ENCODE measurements at places on chromosomes 3 and 15.

- DNase-seq = no peak
Observed at GRCh38 chr3:66394753-66395249, 106.0 kb downstream of the LRIG1 start.

GRCh38 chr3:42254566-42254965 is 11.4 kb downstream of the CCK start:
- DNase-seq = no peak

DNA sequence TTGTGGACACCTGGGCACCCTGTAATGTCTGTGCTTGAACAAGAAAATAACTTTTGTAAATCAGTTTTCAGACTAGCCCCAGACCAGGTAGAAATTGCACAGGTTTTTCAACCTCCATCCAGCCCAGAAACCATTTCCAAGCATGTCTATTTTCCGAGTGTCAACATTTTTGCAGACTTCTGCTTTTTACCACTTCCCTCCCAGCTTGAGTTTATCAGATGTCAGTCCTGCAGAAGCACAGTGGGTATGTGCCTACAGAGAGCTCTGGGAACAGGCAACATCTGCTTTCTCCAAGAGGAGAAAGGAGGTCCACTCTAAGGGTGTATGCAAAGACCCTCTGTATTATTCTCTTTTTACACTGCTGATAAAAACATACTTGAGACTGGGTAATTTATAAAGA is 83.9 kb downstream of the LRRK1 start:
- no peak for DNase-seq

DNA sequence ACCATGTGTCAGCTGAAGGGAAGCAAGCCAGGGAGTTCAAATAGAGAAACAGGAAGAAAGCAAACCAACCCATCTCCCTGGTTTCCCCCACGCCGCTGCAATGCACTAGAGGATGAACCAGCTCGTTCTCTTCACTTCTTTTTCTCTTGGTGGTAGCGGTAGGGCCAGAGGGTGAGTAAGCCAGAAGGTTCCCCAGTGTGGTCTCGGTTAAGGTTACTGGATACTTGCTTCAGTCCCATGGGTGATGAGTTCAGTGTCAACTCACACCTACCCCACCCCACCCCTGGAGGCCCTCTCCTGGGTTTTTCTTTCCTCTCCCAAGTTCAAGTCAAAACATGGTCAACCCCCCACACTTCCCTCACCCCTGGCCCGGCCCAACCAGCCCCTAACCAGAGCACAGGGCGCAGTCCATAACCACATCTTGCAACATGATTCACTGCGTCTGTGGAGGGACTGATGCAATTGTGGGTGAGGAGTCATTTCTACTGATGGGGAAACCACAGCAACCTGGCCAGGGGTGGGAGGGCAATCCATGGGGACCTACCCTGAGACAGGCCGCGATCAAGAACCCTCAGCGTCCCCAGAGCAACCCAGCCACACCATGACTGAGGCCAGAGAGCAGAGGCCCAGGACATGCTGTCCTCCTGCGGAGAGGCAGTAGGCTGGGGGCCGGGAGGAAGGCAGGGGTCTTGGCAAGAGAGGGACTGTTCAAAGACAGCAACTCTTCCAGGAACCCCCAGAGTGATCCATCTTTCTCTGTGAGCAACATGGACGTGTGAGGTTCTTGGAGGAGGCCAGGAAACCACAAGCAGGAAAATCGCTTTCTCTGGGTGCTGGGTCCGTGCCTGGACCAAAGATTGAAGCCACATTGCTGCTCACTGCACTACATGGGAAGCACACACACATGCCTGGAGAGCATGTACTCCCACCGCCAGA is 276.6 kb downstream of the UACA start:
- no peak for DNase-seq

DNA sequence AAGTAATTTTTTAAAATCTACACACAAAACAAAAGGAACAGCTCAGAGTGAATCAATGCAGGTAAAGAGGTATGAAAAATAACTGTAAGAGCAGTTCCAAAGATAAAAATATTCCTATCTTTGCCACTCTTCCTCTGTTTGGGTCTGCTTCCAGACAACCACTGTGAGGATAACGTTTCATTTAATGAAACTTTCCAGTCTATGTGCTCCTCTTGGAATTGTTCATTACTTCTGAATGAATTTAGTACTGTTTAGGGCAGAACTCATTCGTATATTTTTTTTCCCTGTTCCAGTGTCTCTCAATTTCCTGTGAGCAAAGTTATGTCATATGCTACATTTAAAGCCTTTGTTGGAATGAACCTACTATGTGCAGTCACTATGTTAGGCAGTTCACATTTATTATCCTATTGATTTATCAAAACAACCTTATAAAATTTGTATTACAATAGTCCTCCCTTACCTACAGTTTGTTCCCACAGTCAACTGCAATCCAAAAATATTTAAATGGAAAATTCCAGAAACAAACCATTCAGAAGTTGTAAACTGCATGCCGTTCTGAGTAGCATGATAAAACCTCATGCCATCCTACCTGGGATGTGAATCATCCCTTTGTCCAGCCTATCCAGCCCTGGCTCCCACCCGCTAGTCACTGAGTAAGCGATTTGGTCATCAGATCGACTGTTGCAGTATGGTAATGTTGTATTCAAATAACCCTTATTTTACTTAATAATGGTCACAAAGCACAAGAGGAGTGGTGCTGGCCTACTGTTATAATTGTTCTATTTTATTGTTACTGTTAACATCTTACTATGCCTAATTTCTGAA is 98.1 kb downstream of the TMCC1 start:
- DNase-seq = no peak

DNA sequence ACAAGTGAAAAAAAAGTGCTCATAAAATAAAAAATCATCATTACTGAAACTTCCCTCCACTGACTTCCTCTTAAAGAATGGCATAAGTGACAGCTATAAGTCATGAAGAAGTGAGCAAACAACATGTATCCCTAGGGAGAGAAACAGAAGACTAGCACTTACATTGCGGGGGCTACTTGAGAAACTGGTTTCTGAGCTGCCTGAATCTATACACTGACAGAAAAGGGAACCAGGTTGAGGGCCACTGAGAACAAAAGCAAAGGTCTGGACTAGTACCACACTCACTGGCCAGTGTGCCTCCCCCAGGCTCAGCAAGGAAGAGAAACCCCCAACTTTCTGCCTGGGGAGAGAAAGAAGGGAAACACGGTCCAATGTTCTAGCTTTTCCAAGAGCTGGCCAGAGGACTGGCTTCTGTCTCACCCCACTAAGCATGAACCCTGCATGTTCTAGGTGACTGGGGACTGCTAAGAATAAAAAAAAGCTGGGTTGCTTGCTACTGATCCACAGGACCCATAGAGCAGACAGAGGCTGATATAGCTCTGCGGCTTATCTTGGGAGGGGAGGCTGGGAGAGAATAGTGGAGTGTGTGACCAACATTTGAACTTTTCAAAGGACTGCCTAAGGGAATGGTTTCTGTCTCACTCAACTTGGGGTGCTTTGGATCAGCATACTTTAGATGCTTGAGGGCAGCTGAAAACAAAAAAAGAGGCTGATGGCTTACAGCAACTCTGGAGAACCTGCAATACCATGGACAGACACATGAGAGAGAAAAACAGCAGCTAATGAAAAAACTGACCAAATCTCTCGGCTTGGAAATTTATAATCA is 8.1 kb downstream of the RAD18 start:
- no peak for DNase-seq

GRCh38 chr15:50381438-50381837 is 26.4 kb upstream of the GABPB1 start:
- DNase-seq = no peak

DNA sequence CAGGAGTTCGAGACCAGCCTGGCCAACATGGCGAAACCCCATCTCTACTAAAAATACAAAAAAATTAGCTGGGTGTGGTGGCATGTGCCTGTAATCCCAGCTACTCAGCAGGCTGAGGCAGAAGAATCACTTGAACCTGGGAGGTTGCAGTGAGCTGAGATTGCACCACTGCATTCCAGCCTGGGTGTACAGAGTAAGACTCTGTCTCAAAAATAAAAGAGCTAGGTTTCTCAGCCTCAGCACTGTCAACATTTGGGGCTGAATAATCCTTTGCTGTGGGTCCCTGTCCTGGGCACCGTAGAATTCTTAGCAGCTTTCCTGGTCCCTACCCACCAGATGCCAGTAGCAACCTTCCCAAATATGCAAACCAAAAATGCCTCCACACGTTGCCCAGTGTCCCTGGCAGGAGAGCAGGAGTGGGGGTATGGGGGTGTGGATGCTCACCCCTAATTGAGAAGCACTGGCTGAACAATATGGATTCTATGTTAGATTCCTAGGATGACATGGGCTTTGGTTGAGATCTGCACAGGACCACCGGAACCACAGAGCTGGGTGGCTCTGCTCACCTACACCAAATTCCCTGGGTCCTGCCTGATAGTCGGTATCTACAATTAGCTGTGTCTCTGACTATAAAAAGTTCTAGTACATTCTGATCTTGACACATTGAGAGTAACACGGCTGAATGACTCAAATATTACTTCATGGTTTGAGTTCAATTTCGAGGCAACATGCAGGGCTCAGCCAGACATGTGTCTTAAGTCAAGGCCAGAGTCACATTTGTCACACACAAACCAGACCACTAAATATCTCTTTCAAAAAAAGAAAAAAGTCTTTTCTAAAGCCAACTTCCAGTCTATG is 577.0 kb upstream of the MDFIC2 start:
- no peak for DNase-seq

DNA sequence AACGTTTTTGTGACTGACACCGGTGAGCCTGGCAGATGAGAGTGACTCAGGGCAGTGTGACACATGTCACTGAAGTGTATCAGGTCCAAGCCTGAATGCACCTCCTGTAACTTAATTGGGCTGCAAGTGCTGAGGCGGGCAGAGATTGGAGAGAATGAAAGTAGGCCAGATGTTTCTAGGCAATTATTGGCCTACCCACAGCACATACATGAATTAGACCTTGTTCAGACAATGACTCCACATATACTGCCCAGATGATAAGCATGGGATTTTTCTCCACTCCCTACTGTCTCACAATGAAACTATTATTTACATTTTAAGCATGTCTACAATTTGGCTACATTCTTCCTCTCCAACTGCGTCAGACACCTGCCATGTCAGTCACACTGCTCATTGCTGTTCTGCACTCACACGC is 187.3 kb upstream of the ZNF385D start:
- DNase-seq = no peak

GRCh38 chr3:46672349-46672695 is 21.2 kb downstream of the ALS2CL start:
- DNase-seq = no peak

DNA sequence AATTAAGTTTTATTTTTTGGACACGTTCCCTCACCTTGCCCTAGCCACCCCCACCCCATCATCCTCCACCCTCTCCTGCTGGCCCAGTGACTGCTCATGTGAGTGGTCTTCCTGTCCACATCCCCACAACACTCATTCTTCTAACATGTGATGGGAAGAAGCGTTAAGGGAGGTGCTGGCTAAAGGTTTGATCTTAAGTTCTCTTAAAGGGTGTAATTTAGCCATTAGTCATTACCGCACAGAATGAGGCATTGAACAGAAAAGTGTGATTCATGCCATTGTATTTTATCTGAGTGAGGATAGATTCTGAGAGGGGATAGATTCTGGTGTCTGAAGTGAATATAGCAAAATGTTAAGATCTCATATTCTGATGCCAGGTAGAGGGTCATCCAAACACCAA is 272.9 kb upstream of the TPM1 start:
- no peak for DNase-seq

DNA sequence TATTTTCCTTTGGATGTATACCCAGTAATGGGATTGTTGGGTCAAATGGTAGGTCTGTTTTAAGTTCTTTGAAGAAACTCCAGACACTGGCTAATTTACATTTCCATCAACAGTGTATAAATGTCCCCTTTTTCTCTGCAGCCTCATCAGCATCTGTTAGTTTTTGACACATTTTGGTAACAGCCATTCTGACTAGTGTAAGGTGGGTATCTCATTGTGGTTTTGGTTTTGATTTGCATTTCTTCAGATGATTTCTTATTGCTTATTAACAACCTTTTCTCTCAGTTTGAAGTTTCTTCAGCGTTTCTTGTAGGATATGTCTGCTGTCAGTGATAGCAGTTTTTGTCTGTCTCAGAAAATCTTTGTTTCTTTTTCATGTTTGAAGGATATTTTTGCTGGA is 15.4 kb downstream of the GALK2 start:
- no peak for DNase-seq

- DNase-seq = no peak
Observed at GRCh38 chr3:23518441-23518840, 287.3 kb upstream of the UBE2E1 start.

DNA sequence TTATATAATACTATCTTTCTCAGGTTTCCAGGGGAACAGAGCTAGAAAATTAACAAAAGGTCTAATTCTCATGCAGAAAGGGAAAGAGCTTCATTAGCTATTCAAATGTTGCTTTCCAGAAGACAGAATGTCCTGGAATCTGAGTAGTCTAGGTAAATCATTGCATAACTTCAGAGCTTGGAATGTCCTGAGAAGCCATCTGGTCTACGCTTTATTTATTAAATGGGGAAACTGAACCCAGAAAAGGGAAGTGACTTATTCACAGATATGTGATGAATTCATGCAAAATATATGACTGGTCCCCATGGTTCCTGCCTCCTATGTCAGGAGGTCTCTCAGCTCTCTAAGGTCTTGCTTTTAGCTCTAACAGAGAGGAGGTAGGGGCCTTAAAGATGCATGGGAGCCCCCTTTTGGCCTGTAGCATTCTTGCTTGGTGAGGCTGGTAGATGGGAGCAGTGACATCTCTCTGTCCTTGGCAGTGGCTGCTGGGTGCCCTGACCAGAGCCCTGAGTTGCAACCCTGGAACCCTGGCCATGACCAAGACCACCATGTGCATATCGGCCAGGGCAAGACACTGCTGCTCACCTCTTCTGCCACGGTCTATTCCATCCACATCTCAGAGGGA is 99.2 kb downstream of the CEMIP start:
- DNase-seq = no peak

- no peak for DNase-seq
Observed at GRCh38 chr15:100192097-100193080, 149.4 kb downstream of the ADAMTS17 start.

GRCh38 chr3:26281284-26281985 is 341.1 kb upstream of the LRRC3B start:
- no peak for DNase-seq

DNA sequence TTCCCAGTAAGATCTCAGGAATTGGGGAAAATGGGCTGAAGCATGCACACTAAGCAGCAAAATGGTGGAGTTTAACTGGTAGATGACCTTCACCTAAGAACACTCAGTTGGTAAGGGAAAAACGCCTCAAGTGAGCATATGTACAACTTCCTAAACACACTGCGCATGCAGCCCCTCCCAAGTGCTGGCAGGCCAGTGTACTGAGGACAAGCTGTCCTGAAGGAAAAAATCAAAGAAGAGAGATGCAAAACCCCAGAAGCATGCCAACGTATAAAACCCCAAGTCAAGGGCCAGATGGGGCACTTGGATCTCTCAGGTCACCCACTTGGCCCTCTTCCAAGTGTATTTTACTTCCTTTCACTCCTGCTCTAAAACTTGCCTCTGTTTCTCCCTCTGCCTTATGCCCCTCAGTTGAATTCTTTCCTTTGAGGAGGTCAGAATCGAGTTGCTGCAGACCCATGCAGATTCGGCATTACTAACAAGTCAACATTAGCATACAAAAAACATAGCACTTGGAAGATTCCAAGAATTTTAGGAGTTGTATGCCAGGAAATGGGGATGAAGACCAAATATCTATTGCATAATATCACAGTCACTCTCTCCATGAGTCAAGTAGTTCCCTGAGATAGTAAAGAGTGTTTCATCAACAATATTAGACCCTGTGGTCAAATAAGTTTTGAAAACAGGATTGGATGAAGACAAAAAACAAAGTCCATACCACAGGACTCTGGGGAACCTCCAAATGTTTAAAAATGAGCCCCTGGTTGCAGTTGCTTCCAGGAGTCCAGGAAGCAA is 10.8 kb upstream of the FYCO1 start:
- DNase-seq = no peak

Measured in occipital lobe (tissue), 3 donors.